ENCODE measurements at places on chromosomes 7 and 10. TPM values are rescaled to one million over a fixed set of nuclear protein-coding genes. Genes with fewer than 3 reads are reported as not detected.

The ACSM6 gene
- total RNA-seq = not detected

The IGF2BP3 gene
- total RNA-seq = 94.2 TPM

The SYT15B gene
- total RNA-seq = 0.56 TPM

GRCh38 chr7:157402911-157403534, 66.2 kb downstream of the DNAJB6 start:
- peak; percentile 43 for DNase-seq

GRCh38 chr10:1573981-1574380, 163.3 kb downstream of the ADARB2 start:
- DNase-seq = no peak

DNA sequence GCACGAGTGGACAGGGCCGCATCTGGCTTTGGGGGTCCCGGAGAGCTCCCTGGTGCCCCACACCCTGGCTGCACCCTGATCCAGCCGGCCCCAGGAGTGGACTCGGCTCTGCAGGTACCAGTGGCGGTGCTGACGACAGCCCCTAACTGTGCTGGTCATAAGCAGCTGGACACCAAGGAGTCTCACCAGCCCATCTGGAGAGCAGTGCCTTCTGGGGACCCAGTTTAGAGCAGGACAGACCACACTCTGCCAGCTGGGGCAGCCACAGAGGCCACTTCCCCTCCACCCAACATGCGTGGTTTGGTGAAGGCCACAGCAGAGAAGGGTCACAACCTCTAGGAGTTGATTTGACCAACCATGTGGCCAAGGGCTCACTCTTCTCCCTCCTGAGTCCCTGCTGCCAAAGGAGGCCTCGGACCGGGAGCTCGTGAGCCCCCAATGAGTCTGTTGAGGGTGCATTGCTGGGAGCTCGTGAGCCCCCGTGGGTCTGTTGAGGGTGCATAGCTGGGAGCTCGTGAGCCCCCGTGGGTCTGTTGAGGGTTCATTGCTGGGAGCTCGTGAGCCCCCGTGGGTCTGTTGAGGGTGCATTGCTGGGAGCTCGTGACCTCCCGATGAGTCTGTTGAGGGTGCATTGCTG, 16.0 kb upstream of the INPP5A start:
- no peak for DNase-seq

DNA sequence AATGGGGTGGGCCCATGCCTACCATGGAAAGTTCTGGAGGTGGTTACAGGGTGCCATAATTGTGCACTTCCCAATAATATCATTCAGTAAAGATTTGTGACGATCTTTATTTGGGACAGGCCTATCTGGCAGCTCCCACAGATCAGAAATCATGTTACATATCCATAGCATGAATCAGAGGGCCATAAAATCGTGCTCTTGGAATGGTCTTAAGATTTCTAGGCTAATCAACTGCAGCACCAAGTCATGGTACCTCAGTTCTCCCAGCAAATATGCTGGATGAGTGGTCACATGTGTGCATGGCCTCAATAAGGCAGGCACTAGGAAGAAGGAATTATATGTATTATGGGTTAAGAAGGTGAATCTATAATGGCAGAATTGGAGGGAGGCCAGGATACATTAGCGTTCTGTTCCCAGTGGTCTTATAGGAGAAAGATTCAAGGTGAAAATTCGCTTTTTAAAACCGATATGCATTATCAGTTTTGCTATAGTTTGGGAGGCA, 134.7 kb downstream of the NRP1 start:
- peak; percentile 35 for DNase-seq

DNA sequence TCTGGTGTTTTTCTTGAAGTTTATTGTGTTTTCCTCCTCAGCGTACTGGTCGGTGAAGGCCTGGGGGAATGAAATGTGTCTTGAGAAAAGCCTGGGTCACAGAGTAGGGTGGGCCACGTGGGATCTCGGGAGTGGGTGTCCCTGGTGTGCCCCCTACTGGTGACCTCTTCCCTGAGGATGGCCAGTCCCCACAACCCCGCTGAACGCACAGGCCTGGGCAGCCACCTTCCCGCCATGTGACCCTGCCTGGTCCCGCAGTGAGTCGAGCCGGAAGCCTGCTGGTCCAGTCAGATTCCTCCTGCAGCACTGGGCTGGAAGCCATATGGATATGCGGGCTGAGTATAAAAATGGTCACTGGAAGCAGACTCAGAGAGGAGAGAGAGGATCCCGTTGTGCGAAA, 52.9 kb upstream of the GNA12 start:
- no peak for DNase-seq

- peak; percentile 99 for DNase-seq
Measured at GRCh38 chr7:130363026-130363847, 17.1 kb upstream of the CPA1 start.

- peak; percentile 95 for DNase-seq
Measured at GRCh38 chr7:108079648-108080591, 50.2 kb downstream of the LAMB4 start.
